Activated CD4-positive, alpha-beta T cell treated with anti-CD3 and anti-CD28 coated beads for 36 hours (primary cell): ENCODE measurements at places on chromosomes 3 and 15.

DNA sequence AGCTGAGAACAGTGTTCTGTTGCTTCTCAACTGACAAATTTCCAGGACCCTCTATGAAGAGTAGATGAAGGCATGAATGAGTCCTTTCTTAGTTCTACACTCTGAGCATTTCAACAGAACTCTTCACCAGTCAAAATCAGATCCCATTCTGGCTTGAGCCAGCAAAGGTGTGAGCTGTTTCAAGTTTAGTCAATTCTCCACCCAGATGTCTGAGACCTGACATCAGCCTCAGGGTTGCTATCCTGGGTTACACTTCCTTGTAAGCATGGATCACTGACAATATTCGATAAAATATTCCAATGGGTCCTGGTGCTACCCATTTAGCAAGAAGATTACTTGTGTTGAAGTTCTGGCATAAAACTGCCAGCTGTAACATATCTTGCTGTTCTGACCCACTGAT is 97.6 kb upstream of the PPP2R3A start:
- no peak for DNase-seq

DNA sequence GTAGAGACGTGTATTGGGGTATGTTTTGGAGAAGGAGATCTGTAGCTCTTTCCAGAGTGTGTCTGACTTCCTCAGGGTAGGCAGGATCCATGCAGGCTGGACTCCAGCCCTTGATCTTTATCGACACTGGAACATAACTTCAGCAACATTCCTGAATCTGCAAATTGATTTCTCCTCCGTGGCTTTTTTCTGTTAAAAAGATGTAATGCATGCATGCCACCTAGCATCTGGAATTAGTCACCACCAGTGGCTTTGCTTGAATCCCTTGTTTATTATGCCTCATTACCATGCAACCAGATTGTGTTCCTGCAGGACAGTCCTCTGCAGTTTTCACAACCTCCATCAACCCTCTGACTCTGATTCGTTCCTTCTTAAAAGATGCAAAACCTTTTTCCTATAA is 86.1 kb downstream of the CCNL1 start:
- no peak for DNase-seq

GRCh38 chr3:196208942-196209695 is 2.1 kb downstream of the ZDHHC19 start:
- no peak for DNase-seq

- DNase-seq = no peak
These were observed 5.4 kb downstream of the CRYGS start for GRCh38 chr3:186538779-186539178.

DNA sequence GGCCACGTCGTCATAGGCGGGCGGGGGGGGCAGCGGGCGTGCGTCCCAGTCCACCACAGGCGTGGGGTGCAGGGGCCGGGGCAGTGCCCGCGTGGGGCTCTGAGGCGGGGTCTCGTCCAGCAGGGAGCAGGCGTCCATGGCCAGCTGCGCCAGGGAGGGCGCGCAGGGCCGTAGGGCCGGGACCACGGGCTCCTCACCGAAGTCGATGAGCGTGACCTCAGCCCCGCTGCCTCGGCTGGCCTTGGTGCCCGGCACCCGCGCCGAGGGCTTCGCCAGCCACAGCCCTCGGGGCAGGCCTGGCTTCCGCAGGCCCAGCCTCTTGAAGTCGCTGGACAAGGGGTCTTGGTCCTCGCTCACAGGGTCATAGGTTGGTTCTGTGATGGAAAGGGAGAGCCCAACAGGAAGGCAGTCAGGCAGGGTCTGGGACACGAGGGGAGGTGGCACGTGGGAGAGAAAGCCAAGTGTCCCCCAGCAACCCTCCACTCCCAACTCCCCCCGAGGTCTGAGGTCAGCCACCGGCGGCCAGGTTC is 40.0 kb downstream of the TNK2 start:
- no peak for DNase-seq

GRCh38 chr3:37631686-37632085 is 230.0 kb upstream of the CTDSPL start:
- no peak for DNase-seq

GRCh38 chr3:123664753-123665152 is 79.9 kb upstream of the HACD2 start:
- no peak for DNase-seq

GRCh38 chr15:95286352-95286880 is 1044.1 kb upstream of the NR2F2 start:
- no peak for DNase-seq

GRCh38 chr3:139052802-139053600 is 8.3 kb upstream of the PRR23C start:
- no peak for DNase-seq

DNA sequence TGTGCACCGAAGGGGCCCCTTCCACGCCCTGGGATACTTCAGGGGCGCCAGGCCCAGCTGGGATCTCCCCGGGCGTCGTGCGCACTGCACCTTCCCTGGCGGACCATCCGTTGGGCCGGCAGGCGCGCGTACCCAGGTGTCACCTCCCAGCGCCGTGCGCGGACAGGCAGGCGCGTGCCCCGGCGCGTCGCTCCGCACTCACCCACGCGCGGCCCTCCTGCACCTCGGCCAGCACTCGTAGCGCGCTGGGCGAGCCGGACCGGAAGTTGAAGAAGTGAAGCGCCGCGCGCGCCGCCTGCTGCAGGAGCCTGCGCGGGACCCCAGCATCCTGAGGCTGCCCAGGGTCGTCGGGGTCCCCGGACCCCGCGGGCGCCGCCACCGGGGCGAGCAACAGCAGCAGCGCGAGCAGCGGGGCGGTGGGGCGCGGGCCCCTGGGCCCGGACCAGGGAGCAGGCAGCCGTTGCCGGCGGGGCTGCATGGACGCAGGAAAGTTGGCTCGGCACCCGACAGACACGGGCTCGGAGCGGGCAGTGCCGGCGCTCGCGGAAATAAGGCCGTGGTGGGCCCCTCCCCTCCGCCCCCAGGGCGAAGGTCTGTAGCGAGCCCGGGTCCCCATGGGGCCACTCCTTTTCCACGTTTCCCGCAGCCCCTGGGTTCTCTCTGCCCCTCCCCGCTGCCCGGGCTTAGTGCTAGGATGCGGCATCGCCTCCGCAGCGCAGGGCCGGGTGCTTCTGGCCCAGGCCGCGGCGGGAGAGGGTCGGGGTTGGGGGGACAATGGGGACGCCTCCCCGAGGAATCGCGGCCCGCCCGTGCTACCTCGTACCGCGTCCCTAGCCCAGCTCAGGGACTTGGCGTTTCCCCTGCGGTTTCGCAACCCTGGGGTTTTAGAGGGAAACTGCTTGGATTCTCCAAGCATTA is at the start of gene RARRES1:
Gene RARRES1, minus strand, starts transcription at position 520 of the 918 bp plus-strand sequence. Its CDS starts 42 bp downstream, at position 478.
- DNase-seq = peak; percentile 71

DNA sequence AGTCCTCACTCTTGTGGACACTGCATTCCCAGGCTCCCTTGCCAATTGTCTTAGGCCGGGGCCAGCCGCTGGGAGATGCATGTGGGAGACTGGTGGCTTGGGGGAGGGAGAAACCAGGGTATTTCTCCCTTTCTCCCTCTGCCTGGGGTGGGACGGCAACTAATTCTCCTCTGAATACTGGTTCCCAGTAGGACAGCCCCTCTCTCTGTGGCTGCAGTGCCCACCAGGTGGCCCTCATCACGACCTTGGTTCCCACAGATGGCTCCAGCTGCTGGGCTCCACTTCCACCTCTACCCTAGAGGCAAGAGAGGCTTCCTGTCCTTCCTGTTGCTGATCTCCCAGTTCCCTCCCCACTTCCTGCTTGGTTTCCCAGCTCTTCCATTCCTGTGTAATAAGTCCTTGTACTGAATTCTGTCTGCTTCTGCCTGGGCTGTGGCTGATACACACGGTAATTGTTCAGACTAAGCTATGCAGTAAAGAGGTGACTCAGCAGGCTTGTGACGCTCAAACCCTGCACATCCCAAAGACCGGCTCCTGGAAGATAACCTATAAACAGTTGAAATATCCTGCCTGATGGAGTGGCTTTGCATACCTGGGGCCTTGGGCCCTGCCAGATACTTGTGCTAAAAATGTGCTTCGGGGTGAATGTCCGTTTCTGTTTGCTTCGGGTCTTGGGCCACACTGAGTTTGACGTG is 20.4 kb upstream of the COPG1 start:
- no peak for DNase-seq

DNA sequence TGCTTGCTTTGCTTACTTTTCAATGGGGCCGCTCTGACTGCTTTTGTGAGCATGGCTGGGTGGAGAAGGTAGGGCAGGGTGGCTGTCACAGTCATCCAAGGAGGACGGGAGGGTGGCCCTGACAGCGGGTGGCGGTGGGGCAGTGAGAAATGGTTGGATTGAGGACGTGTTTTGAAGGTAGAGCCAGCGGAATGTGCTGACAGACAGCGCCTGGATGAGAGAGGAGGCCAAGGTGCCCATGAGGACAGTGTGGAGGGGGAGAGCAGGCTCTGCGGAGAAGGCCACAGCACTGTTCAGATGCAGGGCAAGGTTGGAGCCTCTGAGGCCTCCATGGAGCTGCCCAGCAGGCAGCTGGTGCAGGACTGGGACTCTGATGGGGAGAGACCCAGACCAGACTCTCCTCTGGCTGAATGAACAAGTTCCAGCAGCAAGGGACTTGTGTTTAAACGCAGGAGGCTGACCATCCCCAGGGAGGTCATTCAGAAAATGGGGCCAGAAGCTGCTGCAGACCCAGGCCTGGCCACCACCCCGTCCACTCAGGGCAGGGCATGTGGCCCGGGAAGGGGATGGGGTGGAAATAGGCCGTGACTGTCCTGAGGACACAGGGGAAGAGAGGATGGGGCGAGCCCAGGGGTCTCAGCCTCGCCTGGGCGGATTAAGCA is 120.3 kb upstream of the PRR20G start:
- DNase-seq = no peak

GRCh38 chr3:73364517-73364916 is 260.2 kb downstream of the PDZRN3 start:
- no peak for DNase-seq

- DNase-seq = no peak
These were observed 95.3 kb upstream of the DLG1 start for GRCh38 chr3:197393711-197394110.

DNA sequence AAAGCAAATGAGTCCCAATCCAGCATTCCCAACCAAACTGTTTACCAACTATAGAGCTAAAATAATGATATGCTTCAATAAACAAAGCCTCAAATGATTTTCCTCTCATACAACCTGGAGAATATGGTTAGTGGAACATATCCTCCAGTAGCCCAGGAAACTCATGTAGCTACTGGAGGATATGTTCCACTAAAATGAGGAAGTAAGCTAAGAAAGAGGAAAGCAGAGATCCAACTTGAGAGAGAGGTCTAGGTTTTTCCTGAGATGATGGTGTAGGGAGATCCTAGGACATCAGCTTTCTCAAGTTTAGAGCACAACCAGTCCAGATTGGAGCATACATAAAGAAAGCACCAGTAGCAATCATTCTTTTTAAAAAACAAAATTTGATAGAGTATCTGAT is 44.6 kb upstream of the SLC4A7 start:
- no peak for DNase-seq

- no peak for DNase-seq
These were observed 42.9 kb downstream of the CDIN1 start for GRCh38 chr15:36622197-36622795.

DNA sequence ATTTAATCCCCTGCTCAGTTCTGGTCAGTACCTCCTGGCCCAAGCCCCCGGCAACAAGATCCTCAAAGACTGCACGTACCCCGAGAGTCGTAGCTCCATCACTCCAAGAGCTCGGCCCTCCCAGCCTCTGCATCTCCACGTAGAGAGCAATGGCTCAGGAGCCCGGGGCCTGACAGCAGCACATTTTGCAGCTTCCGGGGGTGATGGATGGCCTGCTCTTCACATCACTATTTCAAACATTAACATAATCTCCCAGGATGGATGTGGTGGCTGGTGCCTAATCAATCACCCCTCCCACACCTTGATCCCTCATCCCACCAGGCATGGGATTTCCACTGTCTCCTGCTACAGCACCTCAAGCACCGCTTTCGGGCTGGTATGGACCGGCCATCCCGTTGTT is 28.1 kb downstream of the CACNA2D2 start:
- no peak for DNase-seq

GRCh38 chr3:194259982-194260766 is 91.0 kb downstream of the CPN2 start:
- no peak for DNase-seq

DNA sequence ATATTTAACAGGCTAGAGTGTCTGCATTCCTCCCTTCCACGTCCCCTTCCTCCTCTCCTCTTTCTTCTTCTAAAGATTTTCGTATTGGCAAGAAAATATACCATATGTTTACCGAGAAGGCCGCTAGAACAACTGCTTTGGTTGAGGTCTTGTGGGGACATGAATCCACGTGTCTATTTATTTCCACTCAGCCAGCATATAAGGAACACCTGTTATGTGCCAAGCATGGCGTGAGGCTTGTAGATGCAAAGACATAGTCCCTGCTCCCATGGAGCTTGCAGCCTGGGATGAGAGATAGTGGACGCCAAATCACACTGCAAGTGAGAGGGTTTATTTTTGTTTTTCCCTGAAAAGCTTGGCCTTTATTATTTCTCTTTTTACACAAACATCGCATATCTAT is 57.1 kb downstream of the SLC7A14 start:
- DNase-seq = no peak

DNA sequence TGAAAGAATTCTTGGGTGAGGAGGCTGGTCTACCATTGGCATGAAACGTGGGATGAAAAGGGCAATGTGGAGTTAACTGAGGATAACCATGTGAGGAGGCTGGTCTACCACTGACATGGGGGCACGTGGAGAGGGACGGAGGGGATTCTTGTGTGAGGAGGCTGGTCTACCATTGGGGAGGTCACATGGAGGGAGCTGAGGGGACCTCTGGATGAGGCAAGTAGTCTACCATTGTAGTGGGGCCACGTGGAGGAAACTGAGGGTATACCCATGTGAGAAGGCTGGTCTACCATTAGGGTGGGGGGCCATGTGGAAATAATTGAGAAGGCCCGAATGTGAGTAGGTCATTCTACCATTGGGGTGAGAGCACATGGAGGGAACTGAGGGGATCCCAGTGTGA is 154.1 kb downstream of the FBLN2 start:
- DNase-seq = no peak

- DNase-seq = peak; percentile 83
These were observed 386 bp downstream of the SQOR start for GRCh38 chr15:45635191-45635638.

GRCh38 chr15:46735115-46735514 is 982.2 kb upstream of the SEMA6D start:
- no peak for DNase-seq

GRCh38 chr3:157148196-157148889 is 11.6 kb downstream of the CCNL1 start:
- peak; percentile 43 for DNase-seq

- DNase-seq = no peak
These were observed 474.4 kb upstream of the AGTR1 start for GRCh38 chr3:148223266-148223665.

GRCh38 chr15:69513986-69514385 is 61.4 kb downstream of the RPLP1 start:
- DNase-seq = no peak

GRCh38 chr3:21766002-21766401 is 15.0 kb upstream of the ZNF385D start:
- DNase-seq = no peak
